ENCODE measurements at places on chromosomes 6 and 20.

DNA sequence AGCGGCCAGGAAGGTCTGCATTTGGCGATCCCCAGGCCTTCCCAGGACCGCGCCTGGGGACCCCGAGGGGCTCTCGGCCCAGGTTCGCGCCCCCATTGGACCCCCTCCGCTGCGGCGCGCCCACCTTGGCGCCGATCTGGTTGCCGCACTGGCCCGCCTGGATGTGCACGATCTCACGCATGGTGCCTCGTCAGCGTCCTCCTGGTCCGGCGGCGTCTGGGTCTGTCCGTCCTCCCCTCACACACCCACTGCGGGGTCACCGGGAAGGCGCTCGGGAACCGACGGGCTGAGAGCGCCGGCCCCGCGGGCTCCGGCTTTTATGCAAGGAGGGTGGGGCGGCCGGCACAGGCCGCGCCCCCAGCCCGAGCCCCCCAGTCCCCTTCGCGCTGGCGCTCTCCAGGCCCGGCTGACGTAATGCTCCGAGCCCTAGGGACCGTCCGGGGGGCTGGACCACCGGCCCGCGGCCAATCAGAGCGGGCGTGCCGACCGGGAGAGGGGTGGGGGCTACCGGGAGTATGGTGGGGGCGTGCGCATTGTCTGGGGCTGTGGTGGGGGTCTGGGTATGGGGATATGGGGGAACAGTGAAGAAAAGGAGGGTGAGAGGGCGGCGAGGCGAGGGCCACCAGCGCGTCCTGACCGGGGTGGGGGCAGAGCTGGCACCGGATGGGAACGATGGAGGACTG lies at the start of gene TUBB2B:
TSS of gene TUBB2B (minus strand) at position 291 of the 683 bp plus-strand sequence. CDS start at position 181, 110 bp downstream.
- no peak for DNase-seq

DNA sequence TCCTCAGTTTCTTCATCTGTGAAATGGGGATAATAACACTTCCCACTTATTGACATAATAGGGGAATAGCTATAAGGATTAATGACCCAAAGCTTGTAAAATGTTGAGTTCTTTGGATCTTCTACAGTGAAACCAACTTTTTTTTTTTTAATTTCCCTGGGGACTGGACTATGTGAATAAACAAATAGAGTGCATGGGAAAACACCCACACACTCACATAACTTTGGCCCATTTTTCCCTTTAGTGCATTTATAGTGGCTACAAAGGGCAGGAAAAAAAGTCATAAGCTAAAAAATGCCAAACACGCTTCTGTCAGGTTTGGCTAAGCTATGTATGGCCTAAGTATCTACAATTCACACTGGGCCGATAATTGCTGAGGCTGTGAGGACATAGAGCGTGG lies 406.2 kb upstream of the JAG1 start:
- no peak for DNase-seq

GRCh38 chr6:48134246-48134645 lies 23.2 kb upstream of the PTCHD4 start:
- no peak for DNase-seq

DNA sequence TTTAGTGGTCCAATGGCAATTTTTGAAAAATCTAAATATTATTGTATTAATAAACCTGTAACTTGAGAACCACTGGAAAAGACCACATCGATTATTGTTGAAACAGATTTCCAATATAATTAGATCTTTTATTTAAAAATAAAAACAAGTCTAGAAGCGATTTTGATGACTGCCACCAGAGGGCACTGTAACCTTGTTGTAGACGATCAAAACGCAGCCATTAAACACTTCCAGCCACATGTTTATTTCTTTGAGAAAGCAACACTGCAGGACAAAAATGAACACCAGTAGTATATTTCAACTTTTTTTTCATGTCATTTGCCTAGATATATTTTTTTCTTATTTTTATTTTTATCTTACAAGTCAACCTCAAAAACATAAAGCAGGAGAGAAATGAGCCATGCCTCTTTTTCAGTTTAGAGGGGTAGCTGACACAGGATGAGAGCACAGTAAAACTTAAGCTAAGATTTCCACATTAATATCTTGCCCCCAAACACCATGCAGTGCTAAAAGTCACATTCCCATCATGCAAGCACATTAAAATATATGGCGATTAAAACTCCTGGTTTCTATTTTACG lies 115.4 kb downstream of the OPRM1 start:
- DNase-seq = peak; percentile 43

GRCh38 chr6:70396163-70396562 lies 17.1 kb upstream of the FAM135A start:
- DNase-seq = no peak

All from stimulated activated naive CD8-positive, alpha-beta T cell treated with anti-CD3 and anti-CD28 coated beads, Interleukin-15, amount 100 ng/mL, for 72 hours (primary cell).